Naive thymus-derived CD4-positive, alpha-beta T cell (primary cell): ENCODE measurements at places on chromosomes 2 and 18.

- DNase-seq, result no peak
These were observed 190.2 kb downstream of the TFCP2L1 start for GRCh38 chr2:121094845-121095244.

- DNase-seq, result no peak
These were observed 7.1 kb downstream of the ANO7 start for GRCh38 chr2:241195506-241196130.

DNA sequence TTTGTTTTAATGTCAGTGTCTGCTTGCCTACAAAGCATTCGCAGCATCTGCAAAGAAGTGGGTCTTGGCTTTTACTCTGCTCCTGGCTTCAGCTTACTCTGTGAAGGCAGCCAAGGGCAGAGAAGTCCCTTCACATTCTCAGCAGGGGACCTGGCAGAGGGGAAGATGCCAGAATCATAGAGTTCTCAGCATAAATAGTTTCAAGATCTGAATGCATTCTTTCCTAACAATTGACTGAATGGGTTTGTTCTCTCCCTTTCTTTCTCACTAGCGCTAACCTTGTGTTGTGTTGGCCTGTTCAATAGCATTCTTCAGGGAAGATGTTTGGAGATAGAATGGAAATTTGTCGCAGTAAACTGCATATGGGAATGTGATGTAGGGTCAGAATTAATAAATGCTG is 106.9 kb downstream of the FARSB start:
- no peak for DNase-seq

DNA sequence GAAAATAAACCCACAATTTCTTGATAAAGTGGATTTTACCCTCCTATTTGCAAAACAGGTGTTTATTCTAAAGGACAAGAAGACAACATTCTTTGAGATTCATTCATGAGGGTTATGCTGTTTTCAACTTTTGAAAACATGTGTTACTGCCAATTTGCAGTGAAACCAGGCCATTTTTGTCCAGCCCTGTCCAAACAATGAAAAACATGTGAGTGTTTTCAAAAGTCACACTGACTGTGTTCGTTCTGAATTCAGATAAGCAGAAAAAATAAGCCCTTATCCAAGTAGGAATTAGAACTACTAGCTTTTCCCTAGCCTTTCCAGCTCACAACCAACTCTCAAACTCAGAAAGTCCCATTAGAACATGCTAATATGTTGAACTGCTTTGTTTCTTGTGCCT is 148.1 kb upstream of the PID1 start:
- DNase-seq, result no peak

DNA sequence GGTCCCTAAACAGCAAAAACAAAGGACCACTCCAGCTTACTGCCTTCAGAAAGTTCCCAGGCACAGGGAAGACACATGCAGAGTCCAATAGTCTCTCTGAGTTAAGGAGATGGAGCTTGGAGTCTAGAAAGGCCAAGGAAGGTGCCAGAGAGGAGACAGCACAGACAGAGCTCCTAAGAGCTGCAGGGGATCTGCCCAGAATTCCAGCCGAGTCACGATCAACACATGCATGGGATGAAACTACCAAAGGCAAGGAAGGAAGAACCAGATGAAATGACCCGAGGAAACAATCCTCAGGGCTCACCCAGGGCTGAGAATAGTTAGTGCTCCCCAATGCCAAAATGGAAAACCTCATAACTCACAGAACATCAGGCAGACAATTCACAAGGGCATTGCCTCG is 15.4 kb downstream of the METTL4 start:
- DNase-seq, result no peak

- no peak for DNase-seq
These were observed 110.2 kb downstream of the BMPR2 start for GRCh38 chr2:202486351-202486750.

- DNase-seq, result no peak
These were observed 27.3 kb upstream of the METAP1D start for GRCh38 chr2:171972329-171972982.

- DNase-seq, result peak; percentile 34
These were observed 103.7 kb upstream of the TAF1B start for GRCh38 chr2:9739531-9739964.

- DNase-seq, result no peak
These were observed 98.4 kb downstream of the PXDN start for GRCh38 chr2:1645761-1646476.

DNA sequence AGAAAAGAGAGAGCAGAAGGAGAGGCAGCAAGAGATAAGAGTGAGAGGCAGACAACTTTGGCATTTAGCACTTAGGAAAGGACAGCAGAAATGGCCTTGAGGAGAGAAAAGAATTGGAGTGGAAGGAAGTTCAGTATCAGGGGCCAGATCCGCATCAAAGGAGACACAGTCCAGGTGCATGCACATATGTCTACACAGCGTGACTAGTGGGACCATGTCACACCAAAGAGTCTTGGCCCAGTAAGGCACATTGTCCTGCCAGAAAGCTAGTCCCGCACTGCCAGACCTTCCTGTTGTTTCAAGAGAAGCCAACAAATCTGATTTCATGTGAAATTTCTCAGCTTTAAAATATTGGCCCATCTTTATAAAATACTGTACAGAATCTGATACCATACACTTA is 8.5 kb upstream of the STK39 start:
- DNase-seq, result no peak

- DNase-seq, result no peak
These were observed 358.3 kb downstream of the ZNF516 start for GRCh38 chr18:76136701-76137100.

- no peak for DNase-seq
These were observed 24.4 kb downstream of the SGPP2 start for GRCh38 chr2:222448748-222449181.

DNA sequence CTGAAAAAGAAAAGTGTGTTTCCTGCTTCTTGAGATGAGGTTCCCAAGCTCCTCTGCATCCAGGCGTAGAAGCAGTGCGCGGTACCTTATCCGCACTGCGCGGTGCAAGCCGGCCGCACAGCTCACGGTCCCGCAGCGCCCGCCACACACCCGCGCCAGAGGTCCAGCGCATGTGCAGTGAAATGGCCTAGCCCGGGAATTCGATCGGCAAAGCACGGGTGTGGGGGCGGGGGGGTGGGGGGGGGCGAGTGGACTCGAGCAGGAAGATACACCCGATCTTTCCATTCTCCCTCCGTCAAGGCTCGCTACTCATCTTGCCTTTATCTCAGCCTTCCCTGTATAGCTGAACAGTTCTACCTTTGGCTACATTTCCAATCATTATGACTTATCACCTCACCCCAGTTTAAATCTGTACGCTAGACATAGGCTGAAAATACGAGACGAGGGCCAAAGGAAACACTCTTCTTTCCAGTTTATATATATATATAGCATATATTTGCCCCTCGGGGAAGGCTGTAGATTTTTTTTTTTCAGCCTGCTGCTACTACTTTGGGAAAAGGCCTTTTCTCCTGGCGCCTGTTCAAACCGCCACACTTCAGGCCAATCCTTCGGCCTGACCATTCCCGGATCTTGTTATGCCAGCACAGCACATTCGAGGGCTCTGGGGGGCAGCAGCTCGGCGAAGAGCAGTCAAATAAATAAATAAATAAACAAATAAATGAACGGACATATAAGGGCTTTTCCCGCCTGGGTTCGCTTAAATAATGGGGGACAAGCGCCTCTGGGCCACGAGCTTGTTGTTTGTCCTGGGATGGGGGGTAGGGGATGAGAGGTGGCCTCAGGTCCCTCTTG is 10.4 kb downstream of the HOXD8 start:
- DNase-seq, result no peak

- no peak for DNase-seq
These were observed 228.4 kb upstream of the MEX3C start for GRCh38 chr18:51425889-51426288.
